ENCODE measurements at places on chromosomes 5 and 9. TPM values are rescaled to one million over a fixed set of nuclear protein-coding genes. Genes with fewer than 3 reads are reported as not detected.

SARDH gene
- total RNA-seq: 0.07 TPM

CCNI2 gene
- total RNA-seq: not detected

CARD6 gene
- total RNA-seq: 3.1 TPM

ENG gene
- 0.09 TPM for total RNA-seq

PCAT7 gene
- total RNA-seq: 0.46 TPM

BARHL1 gene
- not detected for total RNA-seq

HAVCR2 gene
- total RNA-seq: 0.34 TPM

TERT gene
- 2.6 TPM for total RNA-seq

COL23A1 gene
- not detected for total RNA-seq

WWC1 gene
- 88.3 TPM for total RNA-seq

FLT4 gene
- total RNA-seq: 4.9 TPM

SWI5 gene
- 42.1 TPM for total RNA-seq

KIAA1191 gene
- 78.9 TPM for total RNA-seq

GRXCR2 gene
- not detected for total RNA-seq

THBS4 gene
- 0.14 TPM for total RNA-seq

RC3H2 gene
- total RNA-seq: 17.6 TPM

TRPM3 gene
- total RNA-seq: not detected

PCDHGC4 gene
- not detected for total RNA-seq

SH3TC2 gene
- total RNA-seq: 0.41 TPM

SLC1A1 gene
- 1.0 TPM for total RNA-seq

C9 gene
- total RNA-seq: not detected

CFAP90 gene
- total RNA-seq: 0.30 TPM

Data from A549 treated with Mapracorat at 1 μM for 4 hours (cell line).